ENCODE measurements at places on chromosomes 4 and X.

- DNase-seq, result no peak
Measured at GRCh38 chrX:137915466-137915865, 349.5 kb downstream of the ZIC3 start.

- DNase-seq, result peak; percentile 76
Measured at GRCh38 chrX:35711281-35711680, 86.9 kb upstream of the MAGEB16 start.

DNA sequence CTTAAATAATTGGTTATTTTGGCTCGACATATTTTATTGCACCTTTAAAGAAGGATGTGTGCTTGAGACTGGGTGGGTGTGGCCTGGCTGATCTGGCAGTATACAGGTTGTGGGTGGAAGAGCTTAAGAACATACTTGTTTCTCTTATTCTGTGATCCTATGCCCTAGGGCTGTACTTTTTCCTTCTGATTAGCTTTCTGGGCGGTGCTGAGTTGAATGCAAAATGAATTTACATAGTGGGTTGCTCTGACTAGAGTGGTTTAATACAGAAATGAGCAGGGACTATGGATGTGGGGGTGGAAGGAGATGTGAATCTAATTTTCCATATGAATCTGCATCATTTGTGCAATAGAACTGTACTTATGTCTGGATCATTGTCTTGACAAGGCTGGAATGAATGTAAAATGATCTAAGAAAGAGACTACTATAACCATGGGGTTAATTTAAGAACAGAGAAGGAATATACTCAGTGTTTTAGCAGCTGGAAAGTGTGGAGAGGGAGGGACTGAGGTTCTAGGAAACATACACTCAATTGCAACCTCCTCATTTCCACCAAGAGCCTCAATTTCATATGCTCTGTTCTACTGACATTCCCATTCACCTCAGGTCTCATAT, 73.7 kb downstream of the RLIM start:
- DNase-seq, result no peak

DNA sequence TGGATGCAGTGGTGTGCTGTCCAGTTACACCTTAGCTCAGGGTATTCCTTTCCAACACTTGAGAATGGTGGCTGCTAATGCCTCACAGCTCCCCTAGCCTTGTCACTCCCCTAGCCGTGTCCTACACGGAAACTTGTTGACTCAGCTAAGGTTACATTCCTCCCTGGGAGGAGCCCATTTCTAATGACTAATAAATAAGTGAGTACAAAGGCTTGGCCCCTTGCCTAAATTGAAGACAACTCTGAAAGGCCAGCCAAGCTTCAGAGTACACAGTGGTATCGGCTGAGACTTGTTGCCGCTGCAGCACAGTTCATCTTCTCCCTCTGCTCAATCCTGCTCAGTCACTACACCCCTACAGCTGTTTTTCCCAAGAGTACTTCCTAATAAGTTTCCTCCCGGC, 21.2 kb upstream of the SLC25A31 start:
- peak; percentile 85 for DNase-seq

GRCh38 chrX:149682031-149682430, 29.8 kb upstream of the MAGEA11 start:
- DNase-seq, result no peak

GRCh38 chr4:174260099-174260498, 23.4 kb downstream of the FBXO8 start:
- no peak for DNase-seq

- DNase-seq, result no peak
Measured at GRCh38 chr4:6620891-6621555, 19.5 kb upstream of the MRFAP1 start.

- DNase-seq, result peak; percentile 93
Measured at GRCh38 chr4:88017516-88018297, 10.3 kb downstream of the PKD2 start.

GRCh38 chrX:19673375-19674040, 158.2 kb upstream of the MAP3K15 start:
- peak; percentile 94 for DNase-seq

GRCh38 chr4:135385830-135386581, 1184.4 kb upstream of the PABPC4L start:
- no peak for DNase-seq

DNA sequence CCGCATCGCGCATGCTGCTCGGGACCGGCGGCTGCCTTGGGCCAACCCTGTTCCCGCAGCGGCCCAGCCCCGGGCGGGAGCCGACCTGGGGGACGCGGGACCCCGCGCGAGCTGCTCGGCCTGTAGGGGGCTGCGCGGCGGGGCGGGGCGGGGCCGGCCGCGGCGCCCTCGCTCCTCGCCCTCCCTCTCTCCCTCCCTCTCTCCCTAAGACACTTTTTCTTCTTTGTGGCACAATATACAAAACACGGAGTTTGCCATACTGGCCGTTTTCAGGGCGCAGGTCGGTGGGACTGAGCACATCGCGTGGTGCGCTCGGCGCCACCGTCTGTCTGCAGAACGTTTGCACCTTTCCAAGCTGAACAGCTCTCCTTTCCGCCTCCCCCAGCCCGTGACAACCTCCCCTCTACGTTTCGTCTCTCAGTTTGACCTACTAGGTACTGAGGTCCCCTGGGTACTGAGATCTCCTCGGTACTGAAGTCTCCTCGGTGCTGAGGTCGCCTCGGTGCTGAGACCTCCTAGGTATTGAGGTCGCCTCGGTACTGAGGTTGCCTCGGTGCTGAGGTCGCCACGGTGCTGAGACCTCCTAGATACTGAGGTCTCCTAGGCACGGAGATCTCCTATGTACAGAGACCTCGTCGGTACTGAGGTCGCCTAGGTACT, 261.1 kb upstream of the PLCXD1 start:
- DNase-seq, result peak; percentile 1

DNA sequence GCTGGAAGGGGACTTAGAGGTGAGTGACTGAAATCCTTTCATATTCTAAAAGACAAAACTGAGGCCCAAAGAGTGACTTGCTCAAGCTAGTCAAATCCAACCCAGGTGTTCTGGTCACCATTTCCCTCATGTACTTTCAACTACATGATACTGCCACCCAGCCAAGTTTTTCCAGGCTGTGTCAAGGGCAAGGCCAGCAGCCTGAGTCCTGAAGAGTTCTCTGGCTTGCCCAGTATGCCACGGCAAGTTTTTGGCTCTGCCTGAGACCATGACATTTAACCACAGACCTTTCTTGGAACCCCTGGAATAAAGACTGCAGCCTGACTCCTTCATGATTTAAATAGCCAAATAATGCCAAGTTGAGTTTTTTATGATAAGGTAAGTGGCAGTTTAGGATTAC, 10.7 kb upstream of the TMEM164 start:
- no peak for DNase-seq
